ENCODE measurements at places on chromosomes 3 and 15.

- no peak for DNase-seq
These were observed 10.5 kb downstream of the ACOX2 start for GRCh38 chr3:58526515-58526957.

DNA sequence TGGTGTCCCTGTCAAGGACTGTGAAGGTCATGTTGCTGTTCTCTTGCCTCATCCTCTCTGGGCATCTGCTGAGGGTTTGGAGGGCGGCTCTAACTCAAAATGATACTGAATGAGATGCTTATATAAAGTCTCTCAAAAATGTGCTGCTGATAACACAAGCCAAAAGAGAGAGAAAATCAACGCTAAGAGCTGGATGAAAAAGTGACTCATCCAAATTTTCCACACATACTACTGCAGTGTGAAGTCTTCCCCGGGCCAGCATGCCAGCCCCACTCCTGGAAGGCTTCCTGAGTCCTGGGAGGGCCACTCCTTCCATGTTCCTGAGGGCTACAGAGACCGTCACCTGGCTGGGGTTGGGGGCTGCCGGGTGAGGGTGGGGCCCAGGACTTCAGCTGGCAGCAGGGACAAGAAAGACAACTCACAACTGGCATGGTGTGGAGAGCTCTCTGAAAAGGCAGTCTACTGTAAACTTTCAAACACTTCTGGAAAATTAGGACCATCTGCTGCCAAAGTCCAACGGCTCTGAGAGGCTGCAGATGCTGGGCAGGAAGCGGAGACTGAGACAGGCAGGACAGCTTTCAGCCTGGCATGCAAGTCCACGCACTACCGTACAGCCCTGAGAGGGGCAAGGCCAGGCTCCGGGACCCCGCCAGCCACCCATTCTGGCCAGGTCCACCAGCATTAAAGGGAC is 200.3 kb downstream of the ADAMTS17 start:
- DNase-seq = no peak

DNA sequence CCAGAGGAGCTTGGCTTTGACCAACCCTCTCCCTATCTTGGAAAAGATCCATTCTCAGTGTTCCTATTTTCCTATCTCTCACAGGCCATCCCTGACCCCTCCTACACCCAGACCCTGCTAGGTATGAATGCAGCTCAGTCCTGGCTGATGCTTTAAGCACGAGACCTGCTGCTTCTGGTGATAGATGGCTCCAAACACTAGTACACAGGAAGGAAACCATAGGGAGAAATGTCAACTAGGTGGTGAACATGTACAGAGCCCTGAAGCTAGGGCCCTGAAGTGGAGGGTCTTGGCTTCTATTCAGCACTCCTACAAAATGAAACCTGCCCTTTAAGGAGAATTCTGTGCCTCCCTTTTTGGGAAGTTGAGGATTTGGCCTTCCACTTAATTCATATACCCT is 47.4 kb upstream of the MANF start:
- no peak for DNase-seq

GRCh38 chr3:152720951-152721718 is 113.8 kb upstream of the P2RY1 start:
- DNase-seq = no peak

GRCh38 chr3:197775317-197775716 is 15.7 kb upstream of the LRCH3 start:
- no peak for DNase-seq

GRCh38 chr3:152335273-152335672 is 66.5 kb downstream of the MBNL1 start:
- no peak for DNase-seq

DNA sequence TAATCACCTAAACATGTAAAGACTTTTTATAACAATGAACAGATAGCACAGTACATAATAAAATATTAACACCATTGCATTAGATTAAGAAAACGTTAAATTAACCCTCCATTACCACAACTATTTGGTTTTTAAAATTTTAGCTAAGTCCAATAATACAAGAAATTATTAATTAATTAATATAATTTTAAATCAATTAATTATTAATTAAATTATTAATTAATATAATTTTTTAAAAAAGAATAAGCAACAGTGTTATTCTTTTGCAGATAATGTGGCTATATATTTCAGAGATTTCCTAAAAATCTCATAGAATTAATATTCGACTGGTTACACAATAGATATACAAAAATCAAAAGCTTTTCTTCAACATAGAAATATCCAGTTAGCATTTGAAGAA is 82.5 kb downstream of the ECT2 start:
- DNase-seq = no peak

- DNase-seq = no peak
These were observed 264.9 kb upstream of the TPM1 start for GRCh38 chr15:62777671-62778070.

- no peak for DNase-seq
These were observed 43.4 kb downstream of the CD86 start for GRCh38 chr3:122098611-122099010.

DNA sequence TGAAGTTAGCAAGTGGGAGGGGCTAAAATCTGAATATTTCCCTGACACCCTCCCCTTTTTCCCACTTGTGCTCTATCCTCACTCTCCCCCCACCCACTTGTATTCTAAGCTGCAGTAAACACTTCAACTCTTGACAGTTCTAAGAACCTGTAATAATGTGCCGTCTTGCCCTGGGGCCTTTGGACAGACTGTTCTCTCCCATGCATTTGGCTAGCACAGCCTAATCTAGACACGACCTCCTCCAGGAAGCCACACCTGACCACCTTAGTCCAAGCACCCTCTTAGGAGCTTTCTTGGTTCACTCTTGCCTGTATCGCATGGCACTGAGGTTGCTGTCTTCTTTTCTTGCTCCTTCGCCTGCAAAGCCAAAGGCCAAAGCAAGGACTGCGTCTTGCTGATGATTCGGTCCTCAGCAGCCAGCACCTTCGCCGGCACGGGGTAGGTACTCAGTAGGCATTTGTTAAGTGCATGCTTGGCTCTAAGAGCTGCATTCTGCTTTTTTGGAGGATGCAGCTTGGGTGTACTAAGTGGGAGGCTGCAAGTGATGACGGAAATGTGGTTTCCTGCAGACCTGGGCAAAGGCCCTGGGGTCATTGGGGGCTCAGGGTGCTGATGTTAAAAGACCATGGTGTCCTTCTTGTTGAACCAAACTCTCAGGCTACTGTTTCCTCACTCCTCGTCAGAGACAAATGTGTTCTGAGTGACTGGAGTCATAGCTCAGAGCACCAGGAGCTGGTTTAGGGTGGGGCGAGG is 2.0 kb upstream of the ZNF710 start:
- DNase-seq = no peak

Data from stimulated activated CD4-positive, alpha-beta T cell treated with anti-CD3 and anti-CD28 coated beads, TNF-alpha, amount 100 ng/mL, for 1 hour (primary cell).